ENCODE measurements at places on chromosomes 2 and 18.

DNA sequence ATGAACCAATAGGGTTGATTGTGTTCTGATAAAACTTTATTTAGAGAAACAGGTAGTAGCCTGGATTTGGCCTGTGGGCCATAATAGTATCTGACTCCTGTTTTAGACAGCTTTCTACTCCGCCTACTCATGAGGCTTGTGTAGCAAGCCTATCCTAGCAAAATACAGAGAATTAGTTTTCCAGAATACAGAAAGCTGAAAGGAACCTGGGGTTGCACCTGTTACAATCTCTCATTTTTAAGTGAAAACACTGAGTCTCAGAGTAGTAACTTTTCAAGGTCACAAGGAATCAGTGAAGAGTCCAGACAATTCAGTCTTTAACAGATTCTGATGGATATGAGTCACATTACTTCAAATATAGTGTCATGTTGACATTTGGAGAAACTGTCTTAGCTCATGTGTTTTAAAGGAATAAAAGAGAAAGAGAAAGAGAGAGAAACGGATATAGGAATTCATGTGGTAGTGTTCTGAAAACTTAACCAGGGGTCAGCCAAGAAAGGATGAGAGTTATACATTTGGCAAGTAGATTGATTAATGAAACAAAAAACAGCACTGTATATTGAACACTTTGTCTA, 17.0 kb downstream of the ARHGAP28 start:
- no peak for DNase-seq

DNA sequence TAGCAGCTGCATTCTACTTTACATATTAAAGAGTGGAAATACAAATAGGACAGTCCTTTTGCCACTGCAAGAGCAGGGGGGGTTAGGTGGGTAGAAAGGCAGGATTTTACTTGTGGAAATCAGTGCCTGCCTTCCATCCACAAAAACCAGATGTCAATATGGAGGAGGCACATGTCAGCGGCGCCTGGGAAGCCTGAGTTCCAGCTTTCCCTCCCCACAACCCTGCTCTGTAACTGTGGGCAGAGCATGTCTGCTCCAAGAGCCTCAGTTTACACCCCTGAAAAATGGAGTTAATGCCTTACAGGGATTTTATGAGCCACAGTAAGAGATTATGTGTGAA, 32.9 kb downstream of the STEAP3 start:
- no peak for DNase-seq

- no peak for DNase-seq
These were observed 48.3 kb downstream of the WDFY1 start for GRCh38 chr2:223896833-223897311.

- DNase-seq = no peak
These were observed 980 bp upstream of the SPTBN1 start for GRCh38 chr2:54455131-54455562.

- no peak for DNase-seq
These were observed 36.7 kb upstream of the NEB start for GRCh38 chr2:151770995-151771394.

GRCh38 chr18:28050545-28050944, 126.4 kb downstream of the CDH2 start:
- no peak for DNase-seq

DNA sequence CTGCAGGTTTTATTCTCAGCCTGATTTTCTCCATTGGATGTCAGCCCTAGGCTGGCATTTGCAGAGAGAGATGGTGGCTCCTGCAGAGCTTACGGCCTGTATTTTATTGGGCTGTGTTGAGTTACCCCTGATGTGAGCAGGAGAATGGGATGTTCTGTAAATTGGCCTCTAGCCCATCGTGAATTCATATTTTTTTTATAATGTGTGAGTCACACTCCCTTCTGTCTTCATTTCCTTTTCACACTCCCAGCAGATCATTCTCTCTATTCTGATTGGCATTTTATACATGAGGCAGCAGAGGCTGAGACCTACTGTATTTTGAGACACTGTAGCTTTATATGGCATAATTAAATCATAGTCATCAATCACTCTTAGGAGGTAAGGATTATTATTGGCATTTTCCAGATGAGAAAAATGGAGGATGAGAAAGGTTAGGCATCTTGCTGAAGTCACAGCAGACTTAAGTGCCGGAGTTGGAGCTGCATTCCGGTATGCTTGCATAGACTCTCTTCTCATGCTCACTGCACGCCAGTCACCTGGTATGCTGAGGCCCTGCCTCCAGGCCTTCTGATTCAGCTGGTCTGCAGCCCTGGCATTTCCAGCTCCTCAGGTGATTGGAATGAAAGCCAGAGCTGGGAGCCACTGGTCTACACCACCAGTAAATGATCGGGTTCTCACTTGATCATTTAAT, 142.4 kb downstream of the NEDD4L start:
- DNase-seq = no peak

DNA sequence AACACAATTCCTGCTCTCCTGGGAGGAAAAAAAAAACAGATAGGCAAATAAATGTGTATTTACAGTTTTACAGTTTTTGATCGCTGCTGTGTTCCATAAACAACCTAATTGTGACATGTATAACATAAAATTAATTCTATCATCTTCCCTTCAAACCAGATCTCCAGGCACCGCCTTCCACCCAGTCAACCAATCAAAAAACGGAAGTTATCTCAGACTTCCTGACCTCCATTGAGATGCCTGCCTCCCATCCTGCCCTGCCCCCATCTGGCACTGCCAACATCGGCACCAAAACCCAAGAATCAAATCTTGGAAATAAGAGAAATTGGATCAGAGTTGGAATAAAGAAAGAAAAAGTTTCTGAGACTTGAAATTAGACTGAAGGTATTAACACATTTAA, 3.1 kb upstream of the RIOK3 start:
- no peak for DNase-seq

All from activated naive CD4-positive, alpha-beta T cell (primary cell).